ENCODE measurements at places on chromosomes 6 and 20.

DNA sequence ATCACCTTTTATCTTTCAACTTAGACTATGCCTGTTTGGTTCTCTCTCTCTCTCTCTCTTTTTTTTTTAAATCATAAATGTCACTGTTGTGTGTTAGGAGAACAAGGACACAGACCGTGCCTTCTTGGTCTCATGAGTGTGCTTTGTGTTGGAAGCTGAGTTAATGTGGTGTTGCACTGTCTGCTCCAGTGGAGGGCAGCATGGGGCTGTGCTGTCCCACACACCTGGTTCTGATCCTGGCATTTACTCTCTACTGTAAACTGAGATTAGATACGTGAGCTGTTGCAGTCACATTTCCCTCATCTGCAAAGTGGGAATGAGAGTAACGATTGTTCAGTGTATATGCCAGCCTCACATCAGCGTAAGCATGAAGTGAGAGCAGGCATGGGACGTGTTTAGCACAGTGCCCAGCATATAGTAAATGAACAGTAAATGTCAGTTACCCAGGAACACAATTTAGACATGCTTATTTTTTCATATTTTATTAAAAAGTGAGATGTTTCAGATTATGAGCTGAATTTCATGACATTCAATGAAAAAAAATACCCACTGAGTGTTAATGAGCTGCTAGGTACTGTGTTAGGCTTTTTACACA is 161.1 kb downstream of the FARS2 start:
- no peak for ATAC-seq

- no peak for ATAC-seq
These were observed 6.7 kb downstream of the APMAP start for GRCh38 chr20:24985802-24986201.

DNA sequence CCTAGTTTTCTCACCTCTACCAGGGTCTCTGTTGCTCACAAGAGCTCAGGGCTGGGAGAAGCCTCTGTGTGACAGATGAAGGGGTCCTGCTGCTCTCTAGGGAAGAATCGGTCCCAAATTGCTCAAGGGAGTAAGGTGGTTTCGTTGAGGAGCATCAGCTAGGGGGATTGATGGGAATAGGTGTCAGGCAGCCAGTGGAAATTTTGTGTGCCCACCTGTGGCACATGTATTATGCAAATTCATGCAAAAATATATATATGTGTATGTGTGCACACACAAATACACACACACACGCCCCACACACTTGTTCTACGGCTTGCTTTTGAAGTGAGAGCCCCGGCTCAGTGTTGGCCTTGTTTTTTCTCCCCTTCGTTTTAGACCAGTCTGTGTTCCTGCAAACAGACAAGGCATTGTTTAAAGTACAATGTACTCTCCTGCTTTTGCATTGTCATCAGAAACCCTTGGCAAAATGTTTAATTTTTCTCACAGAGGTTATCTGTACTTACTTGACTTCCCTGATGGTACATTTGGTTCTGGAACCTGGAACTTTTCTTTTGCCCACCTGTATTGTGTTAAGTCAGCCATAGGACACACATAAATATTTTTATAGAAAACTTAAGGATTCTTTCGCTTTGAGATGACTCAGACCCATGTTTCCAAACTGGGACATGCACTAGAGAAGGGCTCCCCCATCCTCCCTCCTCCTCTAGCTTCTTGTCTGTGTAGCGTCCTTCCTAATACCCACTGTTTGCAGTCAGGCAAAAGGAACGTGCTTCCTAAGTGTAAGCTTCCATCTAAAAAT is 26.7 kb downstream of the FOXO3 start:
- ATAC-seq: no peak

DNA sequence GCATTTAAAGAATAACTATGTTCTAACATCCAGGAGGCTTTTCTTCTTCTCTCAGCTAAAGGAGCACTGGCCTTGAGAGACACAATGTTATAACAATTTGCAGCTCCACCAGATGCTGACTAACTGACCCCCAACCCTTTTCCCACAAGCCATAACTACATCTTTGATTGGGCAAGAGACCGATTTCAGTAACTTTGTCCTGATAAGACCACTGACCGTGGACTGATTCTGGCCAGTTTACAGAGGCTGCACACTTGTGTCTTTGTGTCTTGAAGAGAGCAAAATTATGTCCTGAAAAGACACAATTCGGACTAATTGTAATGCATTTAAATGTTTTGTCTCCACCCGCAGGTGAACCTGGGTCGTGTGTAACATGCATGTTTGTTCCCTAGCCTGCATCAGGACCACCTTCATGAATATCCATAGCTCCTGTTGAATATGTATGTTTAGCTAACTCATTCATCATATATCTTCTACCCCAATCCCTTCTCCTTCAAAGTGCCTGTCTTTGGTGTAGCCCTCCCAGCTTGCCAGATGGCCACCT is 22.3 kb downstream of the ABRACL start:
- ATAC-seq: no peak

DNA sequence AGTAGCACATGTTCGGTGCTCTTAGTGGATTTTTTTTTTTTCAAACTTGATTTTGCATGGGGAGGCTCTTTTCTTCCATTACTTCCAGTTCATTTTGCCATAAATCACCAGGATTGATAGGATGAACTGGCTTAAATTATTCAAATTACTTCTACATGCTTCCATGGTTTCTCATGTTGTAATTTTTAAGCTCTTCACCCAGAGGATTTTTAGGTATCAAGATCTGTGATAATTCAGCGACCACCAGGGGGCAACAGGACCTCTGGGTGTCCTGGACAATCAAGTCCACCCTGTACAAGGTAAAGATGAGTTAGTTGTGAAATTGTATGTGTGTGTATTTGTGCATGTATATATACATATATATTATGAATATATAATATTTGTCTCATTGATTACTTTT is 4.2 kb upstream of the EPHA7 start:
- no peak for ATAC-seq

- ATAC-seq: no peak
These were observed 310.4 kb upstream of the SUPT3H start for GRCh38 chr6:45688180-45688579.

DNA sequence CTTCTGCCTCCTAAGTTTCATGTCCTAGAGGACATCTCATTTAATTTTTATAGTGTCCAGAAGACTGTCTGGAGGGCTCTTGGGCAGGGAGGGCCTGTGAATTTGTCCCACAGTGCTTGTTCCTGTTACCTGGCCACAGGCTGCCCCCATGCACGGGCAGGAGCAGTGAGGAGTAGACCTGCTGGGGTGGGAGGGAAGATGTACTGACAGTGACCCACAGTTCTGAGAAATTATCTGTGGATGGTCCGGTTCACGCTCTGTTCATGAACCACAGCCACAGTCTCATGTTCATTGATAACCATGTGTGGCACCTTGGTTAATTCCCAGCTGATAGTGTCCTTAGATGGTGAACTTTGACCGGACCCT is 18.8 kb upstream of the ZNF831 start:
- ATAC-seq: no peak

DNA sequence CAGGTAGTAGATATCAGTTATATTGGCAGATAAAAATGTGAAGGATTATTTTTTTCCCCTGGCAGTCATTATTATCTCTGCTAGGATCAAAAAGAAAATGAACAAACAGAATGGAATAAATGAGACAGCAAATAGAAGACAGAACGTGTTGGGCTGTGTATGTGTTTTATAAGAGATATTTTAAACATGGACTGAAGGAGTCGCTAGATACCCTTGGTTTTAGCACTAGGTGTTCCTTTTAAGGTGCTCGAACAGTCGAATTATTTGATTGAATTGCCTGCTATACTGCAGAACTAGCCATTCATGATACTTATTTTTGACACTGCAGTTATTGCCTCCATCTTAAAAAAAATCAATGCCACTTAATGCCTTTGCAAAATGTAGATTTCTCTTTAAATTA is 3.7 kb downstream of the GRIK2 start:
- ATAC-seq: no peak

GRCh38 chr6:3579652-3580175 is 122.9 kb upstream of the SLC22A23 start:
- ATAC-seq: no peak

DNA sequence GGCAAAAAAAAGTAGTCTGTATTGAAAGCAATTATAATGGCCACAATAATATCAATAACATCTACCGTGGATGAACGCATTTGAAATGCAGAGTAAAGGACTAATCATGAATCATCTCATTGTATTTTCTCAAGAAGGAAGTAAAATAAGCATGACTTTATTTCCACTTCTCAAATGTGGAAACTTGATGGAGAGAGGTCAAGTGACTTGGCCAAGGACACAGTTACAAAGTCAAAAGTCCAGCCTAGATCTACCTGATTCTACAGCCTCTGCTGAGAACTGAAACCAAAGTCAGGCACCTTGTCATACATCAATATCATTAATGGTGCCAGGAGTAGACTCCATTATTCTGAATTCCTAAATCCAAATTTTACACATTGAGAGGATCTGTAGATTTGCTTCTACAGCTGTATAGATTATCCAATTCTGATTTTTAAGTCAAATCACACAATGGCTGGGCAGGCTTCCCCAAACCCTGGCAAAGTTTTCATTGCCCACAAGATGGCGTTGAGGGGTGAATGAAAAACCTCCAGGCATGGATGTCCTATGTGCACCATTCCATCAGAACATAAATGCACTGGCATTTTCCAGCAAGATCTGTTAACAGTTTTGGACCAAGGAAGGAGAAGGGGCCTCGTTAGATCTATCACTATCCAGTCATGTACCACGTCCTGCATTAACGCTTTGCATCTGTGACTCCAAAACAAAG is 423.1 kb downstream of the MAFB start:
- ATAC-seq: no peak

Data from gastroesophageal sphincter (tissue), 4 donors.